ENCODE measurements at places on chromosomes 12 and 14.

GRCh38 chr12:110776410-110776809 lies 33.7 kb upstream of the PPP1CC start:
- DNase-seq = no peak

- DNase-seq = no peak
These were observed 48.5 kb downstream of the CDC42BPB start for GRCh38 chr14:103008768-103009357.

DNA sequence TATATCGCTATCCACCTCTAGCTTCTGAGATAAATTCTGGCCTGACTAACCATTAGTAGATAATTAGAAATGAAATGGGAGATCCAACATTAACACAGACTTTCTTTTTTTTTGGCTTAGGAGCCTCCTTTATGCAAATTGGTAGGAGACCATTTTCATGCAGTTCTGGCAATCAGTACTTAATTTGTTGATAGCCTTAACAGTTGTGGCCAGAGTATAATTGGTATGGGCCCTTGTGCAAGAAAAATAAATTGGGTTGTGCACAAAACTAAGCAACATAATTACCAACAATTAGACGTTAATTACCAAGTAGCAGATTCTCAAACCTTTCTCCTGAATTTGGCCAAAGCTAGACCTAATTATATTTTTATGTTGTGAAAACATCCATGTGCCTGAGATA lies 111.0 kb downstream of the MGAT4C start:
- no peak for DNase-seq

- no peak for DNase-seq
These were observed 173.9 kb downstream of the TSPAN9 start for GRCh38 chr12:3251067-3251466.

DNA sequence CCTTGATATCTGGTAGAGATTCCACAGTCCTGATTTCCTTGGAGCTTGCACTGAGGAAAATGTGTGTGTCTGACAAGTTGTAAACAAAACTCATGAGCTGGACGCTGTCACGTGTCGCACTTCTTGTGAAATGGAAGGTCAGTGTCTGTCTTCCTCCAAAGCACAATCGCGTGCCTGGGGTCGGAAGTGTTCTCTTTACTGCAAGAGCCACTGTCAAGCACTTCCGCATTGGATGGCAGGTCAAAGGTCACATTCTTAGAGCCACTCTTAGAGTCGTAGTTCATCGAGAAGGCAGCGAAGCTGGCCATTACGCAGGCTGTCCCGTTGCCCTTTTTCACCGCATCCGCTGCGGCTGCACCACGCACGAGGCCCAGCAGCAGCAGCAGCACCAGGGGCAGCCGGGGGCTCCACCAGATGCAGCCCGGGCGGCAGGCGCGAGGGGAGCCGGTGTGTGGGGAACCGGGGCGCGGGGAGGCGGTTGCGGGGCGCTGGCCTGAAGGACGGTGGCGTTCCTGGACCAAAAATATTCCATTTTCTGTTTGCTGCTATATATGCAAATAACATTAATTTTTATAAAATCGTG lies 45.0 kb downstream of the LRTM2 start:
- no peak for DNase-seq

- DNase-seq = no peak
These were observed 12.0 kb upstream of the LGMN start for GRCh38 chr14:92760524-92760805.

DNA sequence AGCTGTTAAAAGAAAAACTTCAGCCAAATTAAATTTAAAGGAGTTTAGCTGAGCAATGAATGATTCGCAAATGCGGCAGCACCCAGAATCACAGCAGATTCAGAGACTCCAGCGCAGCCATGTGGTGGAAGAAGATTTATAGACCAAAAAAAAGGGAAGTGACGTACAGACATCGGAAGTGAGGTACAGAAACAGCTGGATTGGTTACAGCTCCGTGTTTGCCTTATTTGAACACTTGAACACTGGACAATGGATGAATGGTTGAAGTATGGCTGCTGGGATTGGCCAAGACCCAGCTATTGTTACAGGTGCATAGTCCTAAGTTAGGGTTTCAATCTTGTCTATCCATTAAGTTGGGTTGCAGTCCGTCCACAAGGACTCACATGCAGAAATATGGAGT lies 42.6 kb downstream of the GALNT8 start:
- DNase-seq = no peak

DNA sequence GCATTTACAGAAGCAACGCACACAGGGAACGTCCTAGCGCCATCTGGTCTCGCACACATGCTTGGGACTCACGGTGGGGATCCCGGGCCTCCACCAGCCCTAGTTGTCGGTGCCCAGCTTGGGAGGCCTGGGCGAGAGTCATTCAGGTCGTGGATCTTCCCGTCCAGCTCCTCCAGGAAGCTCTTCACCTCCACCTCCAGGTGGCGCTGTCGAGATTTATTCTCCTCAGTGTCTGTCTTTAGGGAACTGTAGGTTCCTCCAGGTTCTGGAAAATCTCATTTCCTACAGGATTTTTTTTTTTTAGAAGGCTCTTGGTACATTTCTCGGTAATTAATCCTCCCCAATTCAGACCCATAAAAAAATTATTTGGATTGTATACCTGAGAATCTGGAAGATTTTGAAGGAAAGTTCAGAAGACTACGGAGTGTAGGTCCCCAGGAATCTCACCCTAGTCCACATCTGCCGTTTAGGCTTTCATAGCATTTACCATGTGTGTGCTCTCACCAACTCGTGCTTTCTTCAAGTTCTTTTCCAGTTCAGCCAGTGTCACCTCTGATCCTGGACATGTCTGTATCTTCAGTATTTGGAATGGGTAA lies 910.0 kb downstream of the TMEM121 start:
- DNase-seq = peak; percentile 13

GRCh38 chr12:62403031-62403430 lies 63.6 kb upstream of the MON2 start:
- no peak for DNase-seq

- DNase-seq = no peak
These were observed 197.0 kb downstream of the SLC41A2 start for GRCh38 chr12:104761091-104761490.

- DNase-seq = no peak
These were observed 145.0 kb downstream of the CAND1 start for GRCh38 chr12:67414011-67414715.

GRCh38 chr14:69630360-69630759 lies 19.0 kb downstream of the SUSD6 start:
- no peak for DNase-seq

- DNase-seq = no peak
These were observed 148.4 kb upstream of the PLEKHG7 start for GRCh38 chr12:92554158-92555073.

DNA sequence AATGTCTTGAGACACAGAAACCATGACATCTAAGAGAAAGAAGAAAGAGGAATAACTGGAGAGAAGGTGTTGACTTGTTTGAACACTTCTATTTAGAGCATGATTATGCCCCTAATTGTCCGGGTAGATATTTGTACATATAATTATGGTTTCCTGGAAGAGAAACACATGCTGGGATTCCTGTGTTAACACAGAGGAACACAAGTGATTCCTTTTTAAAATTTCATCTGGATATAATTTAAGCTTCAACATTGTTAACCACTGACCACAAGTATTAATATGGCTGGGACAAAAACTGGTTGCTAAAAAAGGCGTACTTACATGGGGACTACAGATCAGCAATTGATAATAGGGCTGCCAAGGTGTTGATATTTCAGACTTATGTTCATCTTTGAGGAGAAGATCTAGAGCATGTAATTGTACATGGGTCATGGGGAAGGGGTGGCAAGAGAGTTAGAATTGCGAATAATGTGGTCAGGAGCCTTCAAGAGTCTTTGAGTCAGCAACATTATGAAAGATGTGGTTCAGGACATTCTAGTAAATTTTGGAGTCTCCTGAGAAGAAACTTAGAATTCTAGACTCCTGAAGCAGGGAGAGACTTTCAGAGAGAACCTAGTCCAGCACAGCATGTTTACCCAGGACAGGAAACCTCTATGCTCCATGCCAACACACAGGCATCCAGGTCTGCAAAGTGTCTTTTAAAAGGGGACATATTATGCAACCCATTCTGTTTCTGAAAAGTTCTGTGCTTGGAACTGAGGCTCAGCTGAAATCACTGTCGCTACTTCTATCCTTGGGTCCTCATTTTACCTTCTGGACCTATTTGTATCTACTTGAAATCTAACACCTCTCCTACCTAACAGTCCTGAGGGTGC lies 56.5 kb downstream of the SLC38A1 start:
- no peak for DNase-seq

DNA sequence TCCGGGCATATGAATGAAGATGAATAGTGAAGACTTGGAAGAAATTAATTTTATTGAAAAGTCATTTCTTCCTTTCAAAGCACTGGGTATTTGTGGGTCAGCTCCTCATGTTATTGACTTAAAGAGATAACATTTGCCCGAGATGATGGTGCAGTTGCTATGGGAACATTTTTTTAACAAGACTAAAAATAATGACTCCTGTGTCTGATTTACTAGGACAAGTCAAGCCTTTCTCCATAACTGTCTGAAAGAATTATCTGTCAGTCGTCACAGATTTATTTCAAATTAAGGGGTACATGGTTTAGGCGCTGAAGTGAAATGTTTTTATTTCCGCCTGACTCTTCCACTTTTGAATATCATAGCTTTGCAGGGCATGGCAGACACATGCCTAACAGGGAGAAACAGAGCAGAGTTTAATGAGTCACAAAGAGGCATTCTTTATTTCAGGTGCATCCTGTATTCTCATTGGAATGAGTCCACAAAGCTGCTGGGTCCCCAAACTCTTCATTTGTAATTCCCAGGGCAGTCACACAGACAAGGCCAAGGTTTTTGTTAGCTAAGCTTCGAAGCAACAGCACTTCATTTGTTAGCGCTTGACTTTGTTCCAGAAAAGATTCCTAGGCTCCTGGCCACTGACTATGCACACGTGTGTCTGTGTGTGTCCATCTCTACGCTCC lies 4.3 kb upstream of the GPHB5 start:
- no peak for DNase-seq

DNA sequence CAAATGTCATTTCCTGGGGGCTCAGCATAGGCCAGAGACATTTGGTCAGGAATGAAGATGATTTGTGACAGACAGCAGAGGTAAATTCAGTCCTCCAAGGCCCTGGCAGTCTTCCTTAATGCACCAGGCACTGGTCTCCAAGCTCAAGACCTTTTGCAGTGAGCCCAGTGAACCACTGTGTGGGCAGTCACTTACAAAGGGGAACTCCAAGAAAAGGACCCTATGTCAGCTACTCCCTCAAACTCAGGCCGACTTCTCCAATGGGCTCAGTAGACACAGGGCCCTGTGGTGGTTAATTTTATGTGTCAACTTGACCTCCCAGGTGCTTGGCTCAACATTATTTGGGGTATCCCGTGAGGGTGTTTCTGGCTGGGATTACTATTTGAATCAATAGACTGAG lies 29.3 kb upstream of the PLEK2 start:
- no peak for DNase-seq

- DNase-seq = no peak
These were observed 10.8 kb downstream of the SRGAP1 start for GRCh38 chr12:63855299-63855698.

DNA sequence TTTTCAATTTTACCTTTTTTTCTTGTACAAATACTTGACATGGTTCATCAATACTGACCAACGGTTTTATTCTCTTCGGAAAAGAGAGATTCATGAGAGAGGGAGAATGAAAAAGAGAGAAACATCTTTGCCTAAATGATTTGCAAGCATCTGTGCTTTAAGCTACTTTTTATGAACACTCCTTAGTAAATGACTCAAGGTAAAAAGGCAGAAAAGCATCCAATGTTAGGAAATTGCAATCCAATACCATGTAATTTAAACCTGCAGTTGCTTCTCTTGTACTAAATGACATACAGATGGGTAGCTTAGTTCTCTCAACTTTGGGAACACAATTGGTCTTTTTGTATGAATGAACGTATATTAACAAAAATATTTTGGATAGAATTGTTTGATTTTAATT lies 46.1 kb downstream of the MSRB3 start:
- DNase-seq = no peak

GRCh38 chr12:41634091-41634490 lies 446.0 kb downstream of the PDZRN4 start:
- DNase-seq = no peak

GRCh38 chr14:89085231-89085731 lies 260.8 kb downstream of the TTC8 start:
- no peak for DNase-seq

- DNase-seq = no peak
These were observed 86.0 kb downstream of the SCARB1 start for GRCh38 chr12:124777399-124778372.
